ENCODE measurements at places on chromosomes 1 and 21.

DNA sequence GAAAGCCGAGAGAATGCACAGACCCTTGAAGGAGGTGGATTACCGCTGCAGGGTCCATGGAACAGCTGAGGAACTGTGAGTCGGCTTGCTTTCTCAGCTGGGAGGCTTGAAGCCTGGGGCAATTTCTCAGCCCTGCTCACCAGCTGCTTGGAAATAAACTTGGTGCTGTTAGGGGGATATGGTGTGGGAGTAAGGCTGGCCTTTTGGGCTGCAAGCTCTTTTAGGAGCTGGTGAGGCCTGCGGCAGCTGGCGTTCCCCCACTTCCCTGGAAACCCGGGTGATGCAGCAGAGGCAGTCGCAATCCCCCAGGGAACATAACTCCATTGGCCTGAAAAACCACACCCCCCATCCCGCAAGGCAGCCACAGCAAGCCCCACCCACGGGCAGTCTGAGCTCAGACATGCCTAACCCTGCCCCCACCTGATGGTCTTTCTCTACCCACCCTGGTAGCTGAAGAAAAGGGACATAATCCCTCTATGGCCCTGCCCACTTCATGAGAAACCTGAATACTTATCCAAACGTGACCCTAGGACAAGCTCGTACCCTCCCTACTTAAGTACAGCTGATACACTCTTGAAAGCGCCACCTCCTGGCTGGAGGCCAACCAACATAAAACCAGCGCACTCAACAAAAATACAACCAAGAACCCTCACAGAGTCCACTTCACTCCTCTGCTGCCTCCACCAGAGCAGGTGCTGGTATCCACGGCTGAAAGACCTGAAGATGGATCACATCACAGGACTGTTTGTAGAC lies 1995.8 kb downstream of the NCAM2 start:
- DNase-seq: no peak

DNA sequence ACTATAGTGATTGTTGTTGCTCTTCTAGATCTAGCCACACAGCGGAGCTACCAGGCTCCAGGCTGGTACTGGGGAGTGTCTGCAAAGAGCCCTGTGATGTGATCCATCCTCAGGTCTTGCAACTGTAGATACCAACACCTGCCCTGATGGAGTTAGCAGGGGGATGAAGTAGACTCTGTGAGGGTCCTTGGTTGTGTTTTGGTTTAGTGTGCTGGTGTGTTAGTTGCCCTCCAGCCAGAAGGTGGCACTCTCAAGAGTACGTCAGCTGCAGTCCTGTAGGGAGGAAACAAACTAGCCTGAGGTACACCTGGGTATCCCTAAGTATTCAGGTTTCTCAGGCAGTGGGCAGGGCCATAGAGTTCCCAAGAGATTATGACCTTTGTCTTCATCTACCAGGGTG lies 81.2 kb upstream of the TMPRSS2 start:
- DNase-seq: no peak

- DNase-seq: no peak
Measured at GRCh38 chr21:46069166-46069565, 28.7 kb upstream of the COL6A2 start.

GRCh38 chr1:167718914-167719691 lies 2.7 kb upstream of the MPZL1 start:
- DNase-seq: no peak

DNA sequence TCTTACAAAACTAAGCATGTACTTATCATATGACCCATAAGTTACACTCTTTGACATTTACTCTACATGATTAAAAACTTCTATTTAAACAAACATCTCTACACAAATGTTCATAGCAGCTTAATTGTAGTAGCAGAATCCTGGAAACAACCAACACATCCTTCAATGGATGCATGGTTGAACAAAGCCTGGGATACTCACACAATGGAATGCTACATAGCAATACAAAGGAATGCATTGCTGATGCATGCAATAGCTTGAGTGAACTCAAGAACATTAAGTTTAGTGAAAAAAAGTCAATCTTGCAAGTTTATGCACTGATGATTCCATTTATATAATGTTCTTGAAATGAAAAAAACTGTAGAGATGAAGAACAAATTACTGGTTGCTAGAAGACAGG lies 686.9 kb downstream of the LRRIQ3 start:
- no peak for DNase-seq

GRCh38 chr1:64469977-64470664 lies at the start of gene CACHD1:
Gene CACHD1 (plus strand): TSS chr1:64470129. CDS start chr1:64470745, 616 bp downstream.
- DNase-seq: peak; percentile 39

DNA sequence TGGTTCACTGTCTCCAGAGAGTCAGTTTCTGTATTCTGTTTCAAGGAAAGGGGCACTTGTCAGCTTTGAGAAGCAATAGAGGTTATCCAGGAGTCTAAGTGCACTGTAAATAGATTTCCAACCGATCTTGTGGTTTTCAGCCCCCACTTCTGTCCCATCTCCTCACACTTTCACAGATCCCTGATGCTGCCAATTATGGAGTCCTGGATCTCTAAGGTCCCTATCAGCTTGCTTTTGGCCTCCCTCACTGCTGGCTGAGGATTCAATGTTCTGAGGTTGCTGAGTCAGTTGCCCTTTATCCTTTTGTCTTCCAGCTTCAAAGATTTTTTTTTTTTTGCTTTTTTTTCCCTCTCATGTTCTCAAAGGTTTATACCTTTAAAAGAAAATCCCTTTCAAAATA lies 98.4 kb downstream of the DIRAS3 start:
- no peak for DNase-seq

DNA sequence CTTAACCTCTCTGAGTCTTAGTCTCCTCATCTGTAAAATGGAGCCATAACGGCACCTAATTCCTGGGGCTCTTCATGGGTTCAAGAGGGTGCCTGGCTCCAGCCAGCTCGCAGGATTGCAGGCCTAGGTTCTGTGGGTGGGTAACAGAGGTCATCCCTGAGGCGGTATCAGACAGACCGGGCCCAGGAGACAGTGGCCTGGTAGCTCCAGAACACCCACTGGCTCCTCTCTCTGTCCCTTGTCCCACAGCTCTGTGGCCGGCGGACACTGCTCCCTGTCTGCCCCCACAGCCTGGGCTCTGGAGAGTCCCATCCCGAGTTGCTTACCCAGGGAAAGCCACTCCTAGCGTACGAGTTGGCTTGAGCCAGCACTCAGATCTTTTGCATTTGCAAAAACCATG lies 150.3 kb downstream of the PEX14 start:
- DNase-seq: no peak

- no peak for DNase-seq
Measured at GRCh38 chr1:180800945-180801344, 111.8 kb upstream of the KIAA1614 start.

GRCh38 chr1:89519779-89520358 lies 4.8 kb upstream of the LRRC8B start:
- DNase-seq: peak; percentile 73

- no peak for DNase-seq
Measured at GRCh38 chr1:32869923-32870614, 643 bp downstream of the FNDC5 start.

Measured in NAMALWA (cell line).